ENCODE measurements at places on chromosomes 1 and 21.

GRCh38 chr1:29849038-29849750, 612.9 kb downstream of the PTPRU start:
- peak; percentile 8 for DNase-seq

DNA sequence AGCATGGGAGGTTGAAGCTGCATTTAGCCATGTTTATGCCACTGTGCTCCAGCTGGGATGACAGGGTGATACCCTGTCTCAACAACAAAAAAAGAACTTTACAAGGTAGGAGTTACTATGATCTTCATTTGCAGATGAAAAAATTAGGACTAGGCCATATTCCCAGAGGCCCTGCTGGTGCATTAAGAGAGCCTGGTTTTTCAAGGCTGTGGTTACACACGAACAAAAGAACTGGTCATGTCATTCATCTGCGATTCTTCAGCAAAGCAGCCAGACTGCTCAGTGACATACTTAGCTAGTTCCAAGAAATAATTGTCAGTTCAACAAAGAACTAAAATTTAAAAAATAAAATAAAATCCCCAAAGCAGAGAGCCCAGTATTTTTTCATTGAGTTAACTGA, 66.1 kb upstream of the SLC22A15 start:
- DNase-seq, result no peak

GRCh38 chr1:35586808-35587207, 13.7 kb downstream of the TFAP2E start:
- no peak for DNase-seq

DNA sequence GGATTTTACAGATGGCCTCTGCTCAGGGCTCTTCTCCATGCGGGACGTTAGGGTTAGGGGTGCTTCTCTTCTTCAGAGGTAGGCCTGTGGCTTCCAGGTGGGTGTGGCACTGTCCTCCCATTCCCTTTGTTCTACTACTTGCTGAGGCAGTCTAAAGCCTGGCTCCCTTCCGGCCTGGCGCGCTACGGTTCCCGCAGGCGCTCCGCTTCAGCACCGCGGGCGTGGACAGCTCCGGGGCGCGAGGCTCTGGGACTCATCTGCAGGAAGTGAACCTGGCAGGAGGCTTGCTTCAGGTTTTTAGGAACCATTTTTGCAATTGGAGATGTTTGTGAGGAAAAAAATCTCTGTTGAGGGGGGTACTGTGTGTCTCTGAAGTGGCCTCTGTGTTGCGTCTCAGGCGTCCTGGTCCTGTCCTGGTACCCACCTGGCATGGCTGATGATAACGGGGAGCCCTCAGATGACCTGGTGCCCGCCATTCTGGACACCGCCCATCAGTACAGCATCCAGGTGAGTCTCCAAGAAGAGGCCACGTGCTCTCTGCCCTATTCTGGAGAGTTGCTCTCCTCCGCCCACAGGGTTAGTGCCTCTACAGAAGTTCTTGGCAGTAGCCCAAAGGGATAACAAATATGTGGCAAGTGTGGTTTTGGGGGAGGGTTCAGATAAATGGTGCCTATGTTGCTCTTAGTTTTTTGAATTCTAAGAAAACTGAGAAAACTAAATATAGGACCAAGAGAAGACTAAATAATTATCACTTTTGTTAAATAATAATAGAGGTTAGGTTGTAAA, 1.9 kb downstream of the MANEAL start:
- no peak for DNase-seq

DNA sequence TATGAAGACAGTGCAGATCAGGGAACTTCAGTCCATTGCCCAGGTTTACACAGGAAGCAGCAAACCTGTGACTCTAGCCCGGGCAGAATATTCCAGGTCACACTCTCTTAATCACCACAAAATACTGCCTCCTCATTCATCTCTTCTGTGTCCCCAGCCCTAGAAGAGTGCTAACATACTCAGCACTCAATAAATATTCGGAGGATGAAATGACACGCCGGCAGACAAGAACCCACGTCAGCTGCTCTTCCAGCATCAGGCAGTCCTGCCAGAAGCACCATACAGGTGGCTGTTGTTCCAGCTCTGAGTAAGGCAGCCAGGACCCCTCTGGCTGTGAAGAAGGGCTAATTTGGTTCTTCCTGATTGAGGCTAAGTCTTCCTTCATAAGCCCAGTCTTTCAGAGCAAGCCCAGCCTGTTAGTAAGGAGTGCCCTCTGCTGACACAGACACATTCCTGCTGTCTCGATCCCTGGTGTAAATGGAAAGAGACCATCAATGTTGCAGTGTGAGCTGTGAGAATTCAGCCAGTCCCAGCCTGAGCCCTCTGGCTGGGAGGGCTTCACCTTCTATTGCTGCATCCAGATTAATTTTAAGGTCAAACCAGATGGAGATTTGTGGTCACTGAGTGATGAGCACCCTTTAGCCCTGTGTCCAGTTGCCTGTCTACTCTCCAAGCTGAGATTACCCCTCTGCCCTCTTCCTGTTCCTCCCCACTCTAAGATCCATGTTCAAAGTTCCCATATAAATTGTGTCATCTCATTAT, 45.0 kb upstream of the KIRREL1 start:
- DNase-seq, result peak; percentile 84

GRCh38 chr1:12665511-12665910, 21.6 kb downstream of the AADACL4 start:
- no peak for DNase-seq

DNA sequence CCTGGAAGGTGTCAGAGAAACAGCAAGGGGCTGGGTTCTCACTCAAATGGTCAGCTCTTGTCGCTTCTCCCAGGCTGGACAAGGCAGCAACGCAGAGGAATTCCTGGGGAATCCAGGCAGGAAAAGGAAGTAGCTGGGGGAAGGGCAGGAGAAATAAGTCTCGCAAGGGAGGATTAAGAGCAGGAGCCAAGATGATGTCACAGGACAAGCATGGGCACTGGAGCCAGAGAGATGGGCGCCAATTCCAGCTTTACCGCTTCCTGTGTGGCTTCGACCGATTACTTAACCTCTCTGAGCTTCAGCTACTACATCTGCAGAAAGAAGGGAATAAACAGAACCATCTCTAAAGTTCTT, 70.5 kb downstream of the SSBP3 start:
- DNase-seq, result no peak

- DNase-seq, result peak; percentile 85
These were observed 16.3 kb upstream of the CDK18 start for GRCh38 chr1:205488074-205488723.
